RPMI7951 (cell line): ENCODE measurements at places on chromosomes 12 and 14. TPM values are rescaled to one million over a fixed set of nuclear protein-coding genes. Genes with fewer than 3 reads are reported as not detected.

DNA sequence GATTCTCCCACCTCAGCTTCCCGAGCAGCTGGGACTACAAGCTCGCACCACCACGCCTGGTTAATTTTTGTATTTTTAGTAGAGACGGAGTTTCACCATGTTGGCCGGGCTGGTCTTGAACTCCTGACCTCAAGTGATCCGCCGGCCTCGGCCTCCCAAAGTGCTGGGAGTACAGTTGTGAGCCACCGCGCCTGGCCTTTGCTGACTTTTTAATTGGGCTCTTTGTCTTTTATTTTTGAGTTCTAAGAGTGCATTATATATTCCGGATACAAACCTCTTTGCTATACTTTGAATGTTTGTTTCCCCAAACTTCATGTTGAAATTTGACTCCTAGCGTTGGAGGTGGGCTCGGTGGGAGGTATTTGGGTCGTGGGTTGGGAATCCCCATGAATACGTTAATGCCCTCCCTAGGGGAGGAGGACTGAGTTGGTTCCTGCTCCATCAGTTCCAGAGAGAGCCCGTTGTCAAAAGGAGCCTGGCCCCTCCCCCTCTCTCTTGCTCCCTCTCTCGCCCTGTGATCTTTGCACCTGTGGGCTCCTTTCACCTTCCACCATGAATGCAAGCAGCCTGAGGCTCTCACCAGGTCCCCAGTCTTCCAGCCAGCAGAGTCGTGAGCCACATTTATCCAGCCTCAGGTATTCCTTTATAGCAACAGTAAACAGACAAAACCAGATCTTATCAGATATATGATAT is 103.2 kb upstream of the EVL start:
- DNase-seq = no peak

GRCh38 chr12:45930369-45930768 is 60.0 kb downstream of the SCAF11 start:
- no peak for DNase-seq

LUM gene
- total RNA-seq = 56.5 and 102 TPM in 2 replicates

CCDC184 gene
- total RNA-seq = 0.20 and 0.24 TPM in 2 replicates

FGD6 gene
- 2.5 and 3.4 TPM in 2 replicates for total RNA-seq
